Thymus (tissue), 14 donors: ENCODE measurements at places on chromosomes 2 and 18. TPM values are rescaled to one million over a fixed set of nuclear protein-coding genes. Genes with fewer than 3 reads are reported as not detected.

DNA sequence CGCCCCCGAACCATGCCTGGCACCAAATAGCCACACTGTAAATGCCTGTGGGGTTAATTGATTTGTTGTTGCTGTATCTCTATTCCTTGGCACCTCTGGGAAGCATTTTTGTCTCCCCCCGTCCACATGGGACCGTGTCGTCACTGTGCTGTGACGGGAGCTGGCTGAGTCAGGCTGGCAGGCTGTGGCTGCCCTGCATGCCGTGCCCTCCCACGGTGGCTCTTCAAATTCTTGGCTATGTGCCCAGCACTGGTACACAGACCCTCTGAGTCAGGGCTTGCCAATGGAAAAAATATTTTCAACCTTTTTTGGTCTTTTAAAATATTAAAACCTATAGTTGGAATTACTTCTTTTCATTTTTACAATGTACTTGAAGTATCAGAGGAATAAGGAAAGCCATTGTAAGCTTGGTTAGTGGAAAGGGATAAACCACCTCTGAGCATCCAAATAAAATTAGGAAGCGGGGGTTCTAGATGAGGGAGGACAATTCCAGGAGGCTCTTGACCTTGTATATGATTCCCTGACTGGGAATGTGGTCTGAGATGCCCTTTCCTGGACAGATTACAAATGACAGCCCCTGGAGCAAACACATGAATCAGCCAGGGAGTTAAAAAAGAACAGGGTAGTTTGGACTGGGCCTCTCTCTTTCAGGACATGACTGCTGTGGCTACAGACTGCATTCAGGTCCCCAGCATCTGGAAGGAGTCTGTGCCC, 59.4 kb downstream of the DGKD start:
- H3K36me3 ChIP-seq = peaks cover 2% of the 10 kb centered on the region
- peaks cover 26% of the 10 kb centered on the region for H3K4me1 ChIP-seq
- H3K4me3 ChIP-seq = no peak overlapping the region
- DNase-seq = no peak
- H3K27me3 ChIP-seq = no peaks in the 10 kb centered on the region

DNA sequence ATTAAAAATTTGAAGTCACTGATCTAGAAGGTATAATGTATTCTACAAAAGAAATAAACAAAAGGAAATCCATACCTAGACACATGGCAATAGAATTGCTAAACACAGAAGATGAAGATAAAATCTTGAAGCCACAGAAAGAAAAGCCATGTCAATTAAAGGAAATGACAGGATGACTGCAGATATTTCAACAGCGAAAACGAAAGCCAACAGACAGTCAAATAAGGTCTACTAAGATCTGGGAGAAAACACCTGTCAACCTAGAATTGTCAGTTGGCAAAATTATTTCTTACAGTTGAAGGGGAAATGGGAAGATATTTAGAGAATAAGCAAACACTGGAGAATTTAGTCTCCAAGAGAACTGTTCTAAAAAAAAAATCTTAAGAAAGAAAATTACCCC, 39.2 kb downstream of the NETO1 start:
- H3K27ac ChIP-seq = peak overlapping the region; percentile 42
- no peak overlapping the region for H3K4me3 ChIP-seq
- H3K4me1 ChIP-seq = peaks cover 6% of the 10 kb centered on the region
- DNase-seq = peak; percentile 8
- H3K27me3 ChIP-seq = no peaks in the 10 kb centered on the region

DNA sequence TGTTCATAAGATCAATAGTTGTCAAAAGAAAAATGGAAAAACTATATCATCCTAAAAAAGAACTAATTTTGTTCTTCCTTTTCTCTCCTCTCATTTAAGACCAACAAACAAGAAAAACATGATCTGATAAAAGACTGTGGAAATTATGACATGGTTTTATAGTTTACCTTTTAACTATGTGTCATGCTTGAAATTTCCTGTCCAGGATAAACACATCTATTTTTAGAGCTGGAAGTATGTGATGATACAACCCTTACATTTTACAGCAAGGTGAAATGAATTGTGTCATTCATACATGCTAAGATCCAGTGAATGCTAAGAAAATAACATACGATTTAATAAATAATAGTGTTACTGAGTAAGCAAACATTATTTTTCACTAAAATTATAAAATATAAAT, 89.9 kb downstream of the GULP1 start:
- H3K27ac ChIP-seq = no peak overlapping the region
- no peak for DNase-seq
- no peak overlapping the region for H3K4me3 ChIP-seq
- H3K36me3 ChIP-seq = no peaks in the 10 kb centered on the region
- H3K4me1 ChIP-seq = no peaks in the 10 kb centered on the region
- H3K27me3 ChIP-seq = no peaks in the 10 kb centered on the region

GRCh38 chr18:25239581-25240419, 112.2 kb downstream of the ZNF521 start:
- peak; percentile 37 for DNase-seq
- H3K27ac ChIP-seq = peak overlapping the region; percentile 75
- H3K36me3 ChIP-seq = no peaks in the 10 kb centered on the region
- no peak overlapping the region for H3K4me3 ChIP-seq

ACMSD gene
- total RNA-seq = not detected

ARL5A gene
- 44.1 TPM for total RNA-seq

GALNT5 gene
- total RNA-seq = 0.33 TPM

SH3BP4 gene
- total RNA-seq = 6.2 TPM
